Occipital lobe (tissue), 3 donors: ENCODE measurements at places on chromosomes 7 and 10. TPM values are rescaled to one million over a fixed set of nuclear protein-coding genes. Genes with fewer than 3 reads are reported as not detected.

TRPV5 gene
- 0.31 TPM for total RNA-seq

PON3 gene
- total RNA-seq = 0.47 TPM

NXPH1 gene
- 47.4 TPM for total RNA-seq

CTAGE4 gene
- 0.31 TPM for total RNA-seq
